ENCODE measurements at places on chromosomes 2 and 18.

DNA sequence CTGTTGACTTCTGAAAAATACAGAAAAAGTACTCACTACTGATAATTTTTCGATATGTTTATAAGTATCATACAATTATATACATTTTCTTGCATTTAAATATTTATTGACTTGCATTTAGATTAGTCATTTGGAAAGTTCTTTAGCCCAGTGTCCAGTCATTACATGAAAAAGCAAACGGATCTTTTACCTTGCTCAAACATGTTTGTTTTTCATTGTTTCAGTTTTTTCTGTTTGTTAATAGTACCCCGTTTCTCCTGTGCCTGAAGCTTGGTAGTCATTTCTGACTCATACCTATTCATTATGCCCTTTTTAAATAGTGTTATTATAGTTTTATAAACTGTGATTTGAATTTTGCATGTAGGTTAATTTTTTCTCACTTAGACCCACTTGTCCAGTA is 28.1 kb downstream of the CEP192 start:
- DNase-seq = no peak
- no peak overlapping the region for H3K4me3 ChIP-seq
- H3K27me3 ChIP-seq = no peaks in the 10 kb centered on the region
- H3K4me1 ChIP-seq = no peaks in the 10 kb centered on the region
- no peak overlapping the region for H3K27ac ChIP-seq

GRCh38 chr2:24618680-24619079 is 127.6 kb downstream of the NCOA1 start:
- H3K36me3 ChIP-seq = no peaks in the 10 kb centered on the region
- H3K4me3 ChIP-seq = no peak overlapping the region
- no peak for DNase-seq
- H3K4me1 ChIP-seq = peaks cover 20% of the 10 kb centered on the region
- no peak overlapping the region for H3K27ac ChIP-seq

DNA sequence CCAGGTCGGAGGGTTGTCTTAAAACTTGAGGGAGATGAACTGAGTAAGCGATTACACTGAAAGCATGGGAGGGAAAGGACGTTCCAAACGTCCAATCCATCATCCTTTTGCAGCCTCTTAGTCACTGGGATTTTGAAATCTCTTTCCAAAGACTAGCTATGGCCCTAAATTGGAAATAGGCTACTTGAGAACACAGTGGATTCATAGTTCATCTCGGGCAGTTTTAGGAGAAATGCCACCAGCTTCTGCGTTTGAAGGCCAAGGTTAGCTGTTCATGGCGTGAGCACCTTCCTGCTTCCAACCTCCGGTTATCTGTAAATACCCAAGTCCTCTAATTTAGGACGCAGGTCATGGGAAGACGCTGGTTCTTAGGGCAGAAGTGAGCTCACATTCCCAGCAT is 821 bp upstream of the EML6 start:
- peaks cover 31% of the 10 kb centered on the region for H3K4me1 ChIP-seq
- DNase-seq = no peak
- peaks cover 12% of the 10 kb centered on the region for H3K27me3 ChIP-seq

GRCh38 chr2:162063899-162064298 is 10.1 kb downstream of the DPP4 start:
- H3K4me1 ChIP-seq = peaks cover 24% of the 10 kb centered on the region
- no peak overlapping the region for H3K4me3 ChIP-seq
- no peak overlapping the region for H3K27ac ChIP-seq
- DNase-seq = no peak
- H3K27me3 ChIP-seq = no peaks in the 10 kb centered on the region
- no peaks in the 10 kb centered on the region for H3K36me3 ChIP-seq

DNA sequence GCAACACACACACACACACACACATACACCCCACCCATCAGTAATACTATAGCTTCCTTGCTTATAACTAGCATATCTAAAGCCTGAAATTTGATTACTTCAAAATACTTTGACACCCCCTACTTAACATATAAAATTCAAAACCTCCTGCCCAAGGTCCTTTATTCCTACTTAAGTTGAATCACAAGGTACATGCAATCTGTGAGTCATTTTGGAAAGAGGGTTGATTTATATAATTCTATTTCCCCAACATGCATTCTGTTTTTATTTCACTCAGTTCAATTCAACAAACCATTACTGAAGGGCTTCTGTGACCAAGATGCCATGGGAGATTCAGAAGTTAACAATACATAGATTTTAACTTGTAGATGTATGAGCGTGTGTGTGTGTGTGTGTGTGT is 420.7 kb downstream of the METTL4 start:
- no peak for DNase-seq
- H3K27ac ChIP-seq = no peak overlapping the region
- no peaks in the 10 kb centered on the region for H3K36me3 ChIP-seq
- no peak overlapping the region for H3K4me3 ChIP-seq

- no peak overlapping the region for H3K27ac ChIP-seq
- H3K27me3 ChIP-seq = no peaks in the 10 kb centered on the region
- no peak overlapping the region for H3K4me3 ChIP-seq
- H3K36me3 ChIP-seq = no peaks in the 10 kb centered on the region
- DNase-seq = no peak
These were observed 47.0 kb downstream of the CHRNA1 start for GRCh38 chr2:174717273-174717672.

GRCh38 chr2:219545295-219545942 is 1.6 kb downstream of the TMEM198 start:
- H3K27ac ChIP-seq = no peak overlapping the region
- H3K4me3 ChIP-seq = no peak overlapping the region
- H3K27me3 ChIP-seq = peaks cover 98% of the 10 kb centered on the region

- H3K4me1 ChIP-seq = peaks cover 8% of the 10 kb centered on the region
- no peak within 1 kb of the TSS for H3K27ac ChIP-seq
- H3K27me3 ChIP-seq = peaks cover 6% of the 10 kb centered on the region
These were observed at the start of gene SOCS6 for GRCh38 chr18:70288851-70289328. Gene SOCS6, plus strand, starts transcription at chr18:70289045. Its CDS starts 35,624 bp downstream, at chr18:70324669.

- no peak overlapping the region for H3K27ac ChIP-seq
- no peaks in the 10 kb centered on the region for H3K4me1 ChIP-seq
- DNase-seq = no peak
- H3K36me3 ChIP-seq = no peaks in the 10 kb centered on the region
These were observed 508.9 kb upstream of the TCF4 start for GRCh38 chr18:56096861-56097260.

DNA sequence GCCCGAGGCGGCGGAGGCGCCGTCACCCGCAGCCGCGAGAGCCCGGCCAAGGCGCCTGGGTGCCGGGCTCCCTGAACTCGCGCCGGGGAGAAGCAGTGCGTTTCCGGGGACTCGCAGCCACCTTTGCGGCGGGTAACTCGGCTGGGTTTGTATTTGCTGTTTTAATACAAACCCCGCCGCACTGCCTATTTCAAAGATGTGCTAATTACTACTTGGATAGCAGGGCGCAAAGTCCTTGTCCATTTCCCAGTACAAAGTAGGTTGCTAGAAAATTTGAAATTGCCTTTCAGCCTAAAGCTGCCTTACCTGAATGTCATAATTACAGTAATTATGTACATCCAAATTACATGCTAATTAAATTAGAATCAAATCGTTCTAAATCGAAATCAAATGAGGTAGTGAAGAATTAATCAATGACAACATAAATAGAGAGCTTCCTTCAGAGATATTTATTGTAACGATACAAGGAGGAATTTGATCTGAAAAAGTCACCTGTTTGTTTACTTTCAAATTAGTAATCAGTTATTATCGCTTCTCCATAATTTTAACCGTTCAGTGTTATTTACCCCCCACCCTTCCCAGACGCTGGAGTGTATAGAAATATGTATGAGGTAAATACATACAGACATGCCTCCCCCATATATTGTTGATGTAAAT is 8.1 kb downstream of the SP9 start:
- DNase-seq = peak; percentile 78
- H3K36me3 ChIP-seq = peaks cover 3% of the 10 kb centered on the region
- H3K27ac ChIP-seq = no peak overlapping the region
- peaks cover 48% of the 10 kb centered on the region for H3K4me1 ChIP-seq
- H3K27me3 ChIP-seq = peaks cover 6% of the 10 kb centered on the region

- no peaks in the 10 kb centered on the region for H3K4me1 ChIP-seq
- no peaks in the 10 kb centered on the region for H3K36me3 ChIP-seq
- H3K27ac ChIP-seq = no peak overlapping the region
- no peaks in the 10 kb centered on the region for H3K27me3 ChIP-seq
These were observed 40.3 kb downstream of the GLI2 start for GRCh38 chr2:120775801-120776589.

- no peaks in the 10 kb centered on the region for H3K36me3 ChIP-seq
- H3K4me3 ChIP-seq = no peak overlapping the region
- H3K4me1 ChIP-seq = no peaks in the 10 kb centered on the region
- no peak overlapping the region for H3K27ac ChIP-seq
- no peak for DNase-seq
- H3K27me3 ChIP-seq = no peaks in the 10 kb centered on the region
These were observed 48.6 kb downstream of the KIAA2012 start for GRCh38 chr2:202121532-202122162.

GRCh38 chr2:152134488-152135280 is 35.8 kb upstream of the CACNB4 start:
- H3K4me3 ChIP-seq = no peak overlapping the region
- H3K27ac ChIP-seq = no peak overlapping the region
- no peaks in the 10 kb centered on the region for H3K36me3 ChIP-seq
- H3K4me1 ChIP-seq = no peaks in the 10 kb centered on the region
- no peak for DNase-seq

DNA sequence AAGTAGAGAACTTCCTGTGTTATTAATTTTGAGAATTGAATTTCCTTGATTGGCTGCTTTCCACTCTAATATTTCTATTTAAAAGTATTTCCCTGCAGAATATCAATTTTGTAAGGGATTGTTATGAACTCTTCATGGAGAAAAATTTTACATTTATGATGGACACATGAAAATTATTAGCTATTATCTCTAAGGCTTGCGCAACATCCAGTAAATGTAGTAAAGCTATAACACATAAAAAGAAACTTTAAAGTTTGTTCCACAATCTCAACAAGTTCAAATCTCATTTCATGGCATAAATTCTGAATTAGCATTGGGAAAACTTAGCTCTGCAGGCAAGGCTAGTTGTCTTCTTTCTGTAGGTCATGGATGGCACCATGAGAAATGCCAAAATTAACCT is 4.2 kb upstream of the EML4 start:
- no peaks in the 10 kb centered on the region for H3K36me3 ChIP-seq
- H3K4me1 ChIP-seq = peaks cover 38% of the 10 kb centered on the region
- H3K27me3 ChIP-seq = no peaks in the 10 kb centered on the region
- DNase-seq = no peak
- no peak overlapping the region for H3K27ac ChIP-seq

DNA sequence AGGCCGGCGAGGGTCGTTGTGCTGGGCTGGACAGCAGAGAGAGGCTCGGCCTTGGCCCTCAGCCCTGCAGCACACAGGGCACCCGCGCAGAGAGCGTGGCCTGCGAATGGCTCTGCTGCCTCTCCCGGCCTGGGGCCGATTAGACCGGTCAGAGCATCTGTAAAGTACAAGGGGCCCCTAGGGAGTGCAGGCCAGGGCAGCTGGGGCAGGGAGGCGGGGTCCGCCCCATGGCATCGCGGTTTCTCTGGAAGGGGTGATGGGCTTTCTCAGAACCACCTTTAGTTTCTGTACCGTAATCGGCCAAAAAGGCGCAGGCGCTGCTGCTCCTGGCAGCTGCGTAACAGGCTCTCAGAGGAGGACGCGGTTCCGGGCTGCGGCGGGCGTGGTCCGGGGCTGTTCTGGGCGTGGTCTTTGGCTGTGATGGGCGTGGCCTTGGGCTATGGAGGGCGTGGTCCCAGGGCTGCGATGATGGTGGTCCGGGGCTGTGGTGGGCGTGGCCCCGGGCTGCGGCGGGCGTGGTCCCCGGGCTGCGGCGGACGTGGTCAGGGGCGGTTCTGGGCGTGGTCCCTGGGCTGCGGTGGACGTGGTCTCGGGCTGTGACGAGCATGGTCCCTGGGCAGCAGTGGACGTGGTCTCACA is 1.5 kb upstream of the GPR148 start:
- H3K4me1 ChIP-seq = peaks cover 24% of the 10 kb centered on the region
- peak; percentile 92 for DNase-seq
- H3K27me3 ChIP-seq = peaks cover 29% of the 10 kb centered on the region
- H3K27ac ChIP-seq = peak overlapping the region; percentile 79
- peak overlapping the region; percentile 43 for H3K4me3 ChIP-seq

GRCh38 chr18:76451396-76452331 is 43.4 kb downstream of the ZNF516 start:
- peak overlapping the region; percentile 39 for H3K4me3 ChIP-seq
- peak; percentile 75 for DNase-seq

- DNase-seq = no peak
- peaks cover 53% of the 10 kb centered on the region for H3K27me3 ChIP-seq
- peaks cover 24% of the 10 kb centered on the region for H3K4me1 ChIP-seq
- no peak overlapping the region for H3K27ac ChIP-seq
- no peak overlapping the region for H3K4me3 ChIP-seq
- no peaks in the 10 kb centered on the region for H3K36me3 ChIP-seq
These were observed 90.1 kb downstream of the MALT1 start for GRCh38 chr18:58761241-58761969.

GRCh38 chr2:223044092-223044836 is 7.7 kb upstream of the KCNE4 start:
- H3K27ac ChIP-seq = no peak overlapping the region
- H3K4me1 ChIP-seq = peaks cover 7% of the 10 kb centered on the region
- H3K4me3 ChIP-seq = no peak overlapping the region
- no peaks in the 10 kb centered on the region for H3K27me3 ChIP-seq
- H3K36me3 ChIP-seq = no peaks in the 10 kb centered on the region

GRCh38 chr2:133438848-133439564 is 129.3 kb downstream of the NCKAP5 start:
- H3K27me3 ChIP-seq = no peaks in the 10 kb centered on the region
- H3K27ac ChIP-seq = no peak overlapping the region
- H3K36me3 ChIP-seq = no peaks in the 10 kb centered on the region
- no peak for DNase-seq
- H3K4me3 ChIP-seq = no peak overlapping the region

DNA sequence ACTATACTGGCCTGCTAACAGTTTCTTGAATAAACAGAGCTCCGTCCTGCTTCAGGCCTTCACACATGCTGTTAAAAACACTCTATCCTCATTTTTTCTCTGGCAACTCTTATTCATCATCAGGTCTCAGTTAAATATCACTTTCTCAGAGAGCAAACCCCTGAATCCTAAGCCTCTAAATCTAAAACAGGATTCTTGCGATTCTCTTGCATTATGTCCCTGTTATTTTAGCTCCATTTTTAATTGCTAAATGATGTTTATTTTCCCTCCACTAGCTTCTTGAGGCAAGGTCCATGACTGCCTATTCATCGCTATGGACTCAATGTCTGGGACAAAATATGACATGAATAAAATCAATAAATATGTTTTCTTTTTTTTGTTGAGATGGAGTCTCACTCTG is 190.7 kb upstream of the SMAD7 start:
- H3K4me3 ChIP-seq = no peak overlapping the region
- H3K27ac ChIP-seq = no peak overlapping the region
- no peaks in the 10 kb centered on the region for H3K27me3 ChIP-seq

- H3K4me1 ChIP-seq = no peaks in the 10 kb centered on the region
- H3K36me3 ChIP-seq = no peaks in the 10 kb centered on the region
- no peak overlapping the region for H3K27ac ChIP-seq
These were observed 136.7 kb upstream of the NCK2 start for GRCh38 chr2:105607920-105608504.

GRCh38 chr2:45432406-45432805 is 178.7 kb downstream of the SRBD1 start:
- H3K4me3 ChIP-seq = no peak overlapping the region
- H3K27me3 ChIP-seq = no peaks in the 10 kb centered on the region
- H3K4me1 ChIP-seq = no peaks in the 10 kb centered on the region
- H3K36me3 ChIP-seq = no peaks in the 10 kb centered on the region
- no peak overlapping the region for H3K27ac ChIP-seq
- DNase-seq = no peak
